Adrenal gland (tissue), 19 donors: ENCODE measurements at places on chromosomes 6 and 20. TPM values are rescaled to one million over a fixed set of nuclear protein-coding genes. Genes with fewer than 3 reads are reported as not detected.

DNA sequence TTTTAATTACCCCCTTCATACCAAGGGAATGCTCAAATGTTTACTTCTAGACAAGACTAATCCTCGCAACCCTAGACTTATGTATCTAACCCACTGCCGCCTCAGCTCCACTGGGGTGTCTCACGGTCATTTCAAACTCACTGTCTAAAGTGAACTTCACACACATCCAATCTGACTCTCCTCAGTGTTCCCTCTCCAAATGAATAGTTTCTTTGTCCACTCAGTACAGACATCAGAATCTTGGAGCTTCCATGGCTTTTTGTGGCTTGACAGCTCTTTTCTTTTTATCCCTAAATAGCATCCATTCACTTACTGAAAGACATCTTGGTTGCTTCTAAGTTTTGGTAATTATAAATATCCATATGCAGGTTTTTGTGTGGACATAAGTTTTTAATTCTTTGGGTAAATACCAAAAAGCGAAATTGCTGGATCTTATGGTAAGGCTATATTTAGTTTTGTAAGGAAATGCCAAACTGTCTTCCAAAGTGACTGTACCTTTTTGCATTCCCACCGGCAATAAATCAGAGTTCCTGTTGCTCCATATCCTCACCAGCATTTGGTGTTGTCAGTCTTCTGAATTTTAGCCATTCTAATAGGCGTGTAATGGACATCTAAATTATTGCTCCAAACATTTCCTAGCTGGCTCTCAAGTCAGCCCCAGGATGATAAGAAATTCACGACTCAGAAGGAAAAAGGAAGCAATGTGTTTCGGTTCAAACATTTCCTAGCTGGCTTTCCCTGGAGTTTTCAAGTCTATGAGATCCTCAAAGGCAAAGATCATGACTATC lies 73.1 kb downstream of the DNAAF9 start:
- no peak for DNase-seq

GRCh38 chr6:158911746-158912480 lies 88.1 kb downstream of the RSPH3 start:
- DNase-seq, result no peak

Gene SH3BGRL2
- 11.2 TPM for polyA plus RNA-seq

DNA sequence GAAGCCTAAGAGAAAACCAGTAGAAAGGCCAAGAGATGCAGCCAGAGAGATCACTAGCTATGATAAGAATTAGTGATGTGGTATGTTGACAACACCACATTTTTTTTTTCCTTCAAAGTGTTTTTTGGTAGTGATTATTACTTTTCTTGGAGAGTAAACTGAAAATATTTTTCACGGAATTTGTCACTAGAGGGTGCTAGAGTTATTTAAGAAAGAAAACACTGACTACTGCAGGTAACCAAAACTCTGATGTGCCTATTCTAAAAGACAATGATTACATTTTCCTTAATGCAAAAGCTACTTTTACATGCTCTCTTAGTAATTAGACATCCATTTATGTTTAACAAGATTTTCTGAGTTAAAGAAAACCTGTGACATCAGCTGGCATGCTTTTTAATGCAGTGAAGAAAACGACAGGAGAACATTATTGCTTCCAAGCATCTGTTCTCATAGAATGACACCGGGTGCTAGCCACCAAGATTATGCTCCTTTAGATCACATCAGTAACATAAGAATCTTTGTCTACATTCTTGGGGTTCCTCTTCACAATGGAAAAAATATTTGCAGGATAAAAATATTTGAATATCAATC lies 28.8 kb downstream of the RWDD2A start:
- no peak for DNase-seq

GRCh38 chr6:70860045-70860444 lies 96.8 kb downstream of the B3GAT2 start:
- no peak for DNase-seq

DNA sequence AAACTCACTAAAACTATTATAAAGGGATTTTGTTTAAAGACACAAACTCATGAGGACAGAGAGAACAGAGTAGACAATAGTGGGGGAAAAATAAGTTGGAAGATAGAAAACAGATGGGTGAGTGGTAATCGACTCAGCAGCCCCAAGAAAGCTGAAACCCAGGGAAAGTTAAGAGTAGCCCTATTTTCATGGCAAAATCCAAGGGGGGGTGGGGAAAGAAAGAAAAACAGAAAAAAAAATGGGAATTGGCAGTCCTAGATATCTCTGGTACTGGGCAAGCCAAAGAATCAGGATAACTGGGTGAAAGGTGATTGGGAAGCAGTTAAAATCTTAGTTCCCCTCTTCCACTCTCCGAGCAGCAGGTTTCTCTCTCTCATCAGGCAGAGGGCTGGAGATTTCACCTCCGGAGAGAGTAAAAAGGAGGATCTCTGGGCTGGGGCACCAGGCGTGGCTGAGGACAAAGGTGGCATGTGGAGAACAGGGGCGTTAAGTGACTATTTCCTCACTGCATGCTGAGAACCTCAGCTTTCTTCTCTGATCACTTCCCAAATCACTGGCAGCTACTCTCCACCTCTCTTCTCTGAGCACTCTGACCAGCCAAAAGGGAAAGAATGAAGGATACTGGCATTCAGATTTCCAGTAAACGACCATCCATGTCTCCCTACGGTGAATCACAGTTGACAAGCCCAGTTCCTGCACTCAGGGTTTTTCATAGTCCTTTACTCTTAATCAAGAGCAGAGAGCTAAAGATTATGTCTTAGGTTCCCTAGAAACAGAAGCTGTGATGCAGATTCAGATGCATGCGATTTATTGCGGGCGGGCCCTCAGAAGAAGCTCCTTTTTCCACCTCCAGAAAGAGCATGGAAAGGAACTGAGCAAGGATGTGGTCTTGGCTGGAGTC lies 7.3 kb upstream of the RNF24 start:
- no peak for DNase-seq

- DNase-seq, result no peak
These were observed 535.4 kb downstream of the EPM2A start for GRCh38 chr6:145199961-145200360.

GRCh38 chr6:31572041-31572911 lies at the start of gene LTA:
Gene LTA (plus strand): TSS chr6:31572289. CDS start chr6:31572743, 454 bp downstream.
- no peak for DNase-seq

DNA sequence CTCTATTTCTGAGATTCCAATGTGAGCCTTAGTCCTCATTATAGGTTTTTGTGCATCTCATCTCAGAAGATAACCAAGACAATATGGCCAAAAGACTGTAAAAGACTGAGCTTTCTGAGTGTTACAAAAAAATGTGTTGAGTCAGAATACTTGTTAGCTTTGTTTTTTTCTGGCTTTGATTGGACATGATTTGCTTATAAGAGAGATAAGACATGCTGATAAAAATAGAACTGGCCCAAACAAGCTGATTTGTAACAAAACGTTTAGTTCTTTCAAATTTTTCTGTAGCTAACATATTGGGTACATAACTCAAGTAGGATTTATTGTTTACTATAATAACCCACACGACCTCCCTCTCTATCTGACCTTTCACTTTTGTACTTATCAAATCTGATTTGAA lies 32.9 kb downstream of the FILIP1 start:
- DNase-seq, result no peak

Gene WFDC12
- not detected for polyA plus RNA-seq
